ENCODE measurements at places on chromosomes 7 and 10.

- DNase-seq: no peak
Measured at GRCh38 chr7:91517201-91517785, 253.1 kb downstream of the FZD1 start.

GRCh38 chr7:91046322-91047089 is 217.7 kb upstream of the FZD1 start:
- no peak for DNase-seq

DNA sequence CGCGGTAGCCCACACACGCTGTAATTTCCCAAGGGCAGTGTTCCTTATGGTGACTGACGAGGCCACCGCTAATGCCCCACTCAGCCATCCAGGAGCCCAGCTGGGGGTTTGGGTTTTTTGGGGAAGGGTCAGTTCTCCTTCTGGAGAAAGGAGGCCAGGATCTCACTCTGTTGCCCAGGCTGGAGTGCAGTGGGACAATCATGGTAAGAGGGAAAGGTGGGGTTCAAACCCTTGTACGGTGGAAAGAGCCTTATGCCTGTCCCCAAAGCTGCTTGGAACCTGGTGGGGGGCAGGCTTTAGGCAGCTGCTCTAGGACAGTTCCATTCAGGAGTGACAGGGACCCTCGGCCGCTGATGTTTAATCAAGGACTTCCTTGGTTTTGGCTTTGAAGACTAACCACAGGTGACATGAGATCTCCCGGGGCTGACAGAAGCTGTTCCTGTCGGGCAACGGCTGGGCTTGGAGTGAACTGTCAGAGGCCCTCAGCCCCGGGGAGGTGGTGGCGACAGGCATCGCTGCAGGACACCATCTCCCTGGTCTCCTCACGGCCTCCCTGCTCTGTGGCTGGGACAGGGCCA is 84.5 kb downstream of the CARD11 start:
- DNase-seq: no peak

DNA sequence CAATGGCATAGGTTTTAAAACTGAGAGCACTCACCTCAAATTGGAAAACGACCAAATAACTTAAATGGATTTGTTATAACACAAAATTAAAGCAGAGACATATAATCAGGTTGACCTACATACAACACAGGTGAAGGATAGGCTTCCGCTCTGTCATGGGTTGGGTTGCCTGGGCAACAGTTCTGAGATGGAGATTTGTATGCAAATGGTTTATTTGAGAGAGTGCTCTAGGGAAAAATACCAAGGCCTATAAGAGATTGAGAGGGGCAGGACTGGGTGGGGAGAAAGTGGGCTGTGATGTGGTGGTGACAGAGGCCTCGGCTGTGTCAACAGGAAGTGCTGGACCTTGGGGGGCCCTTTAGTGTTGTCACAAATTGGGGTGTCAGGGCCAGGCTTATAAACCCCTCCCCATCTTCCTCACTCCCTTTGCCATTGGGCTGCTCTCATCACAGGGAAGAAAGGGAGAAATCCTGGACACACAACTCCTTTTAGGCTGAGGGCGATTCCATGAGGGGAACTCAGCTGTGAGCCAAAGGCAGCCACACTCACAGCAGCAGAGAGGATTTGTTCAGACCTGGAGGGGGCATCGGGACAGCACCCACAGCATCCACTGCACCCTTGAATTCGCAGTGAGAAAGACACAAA is 105.4 kb upstream of the LYZL1 start:
- DNase-seq: no peak

GRCh38 chr10:7206412-7207100 is 204.3 kb downstream of the SFMBT2 start:
- no peak for DNase-seq

GRCh38 chr7:78787854-78788253 is 665.6 kb downstream of the MAGI2 start:
- no peak for DNase-seq

- no peak for DNase-seq
Measured at GRCh38 chr7:128398841-128399135, 11.0 kb downstream of the IMPDH1 start.

- DNase-seq: no peak
Measured at GRCh38 chr7:131238347-131238931, 89.2 kb upstream of the MKLN1 start.

DNA sequence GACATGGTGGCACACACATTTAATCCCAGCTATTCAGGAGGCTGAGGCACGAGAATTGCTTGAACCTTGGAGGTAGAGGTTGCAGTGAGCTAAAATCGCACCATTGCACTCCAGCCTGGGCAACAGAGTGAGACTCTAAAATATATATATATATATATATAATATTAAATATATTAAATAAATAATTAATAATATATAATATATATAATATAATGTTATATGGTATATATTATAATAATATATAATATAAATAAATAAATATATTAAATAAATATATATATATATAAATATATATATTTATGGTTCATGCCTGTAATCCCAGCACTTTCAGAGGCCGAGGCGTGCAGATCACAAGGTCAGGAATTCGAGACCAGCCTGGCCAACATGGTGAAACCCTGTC is 33.9 kb upstream of the PBLD start:
- DNase-seq: no peak

DNA sequence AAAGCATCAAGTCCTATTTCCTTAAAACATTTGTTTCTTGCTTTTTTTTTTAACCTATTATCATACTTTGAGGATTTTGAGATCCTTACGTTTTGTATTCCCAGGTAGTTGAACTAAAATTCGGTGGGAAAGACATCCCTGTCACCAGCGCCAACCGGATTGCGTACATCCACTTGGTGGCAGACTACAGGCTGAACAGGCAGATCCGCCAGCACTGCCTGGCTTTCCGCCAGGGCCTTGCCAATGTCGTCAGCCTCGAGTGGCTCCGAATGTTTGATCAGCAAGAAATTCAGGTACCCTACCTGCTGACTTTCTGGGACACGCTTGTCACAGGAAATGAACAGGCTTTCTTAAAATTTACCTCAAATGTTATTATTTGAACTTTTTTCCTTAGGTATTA is 83.0 kb upstream of the DNAJB6 start:
- no peak for DNase-seq

DNA sequence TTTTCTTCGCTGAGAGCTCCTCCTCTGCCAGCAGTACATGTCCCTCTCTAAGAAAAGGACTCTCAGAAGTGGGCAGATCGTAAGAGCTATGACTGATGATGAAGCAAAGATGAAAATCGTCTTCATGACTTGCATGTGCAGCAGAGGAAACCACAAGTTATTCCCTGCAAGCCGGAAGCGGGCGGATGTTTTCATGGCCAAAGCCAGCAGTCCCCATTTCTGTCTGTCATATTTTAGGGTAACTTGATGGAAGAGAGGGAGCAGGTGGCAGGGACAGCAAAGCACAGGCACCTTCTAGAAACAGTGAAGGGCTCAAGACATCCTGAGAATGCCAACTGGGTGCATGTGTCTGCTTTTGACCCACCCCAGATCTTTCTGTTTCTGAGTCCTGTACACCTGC is 19.9 kb downstream of the KLF6 start:
- no peak for DNase-seq

DNA sequence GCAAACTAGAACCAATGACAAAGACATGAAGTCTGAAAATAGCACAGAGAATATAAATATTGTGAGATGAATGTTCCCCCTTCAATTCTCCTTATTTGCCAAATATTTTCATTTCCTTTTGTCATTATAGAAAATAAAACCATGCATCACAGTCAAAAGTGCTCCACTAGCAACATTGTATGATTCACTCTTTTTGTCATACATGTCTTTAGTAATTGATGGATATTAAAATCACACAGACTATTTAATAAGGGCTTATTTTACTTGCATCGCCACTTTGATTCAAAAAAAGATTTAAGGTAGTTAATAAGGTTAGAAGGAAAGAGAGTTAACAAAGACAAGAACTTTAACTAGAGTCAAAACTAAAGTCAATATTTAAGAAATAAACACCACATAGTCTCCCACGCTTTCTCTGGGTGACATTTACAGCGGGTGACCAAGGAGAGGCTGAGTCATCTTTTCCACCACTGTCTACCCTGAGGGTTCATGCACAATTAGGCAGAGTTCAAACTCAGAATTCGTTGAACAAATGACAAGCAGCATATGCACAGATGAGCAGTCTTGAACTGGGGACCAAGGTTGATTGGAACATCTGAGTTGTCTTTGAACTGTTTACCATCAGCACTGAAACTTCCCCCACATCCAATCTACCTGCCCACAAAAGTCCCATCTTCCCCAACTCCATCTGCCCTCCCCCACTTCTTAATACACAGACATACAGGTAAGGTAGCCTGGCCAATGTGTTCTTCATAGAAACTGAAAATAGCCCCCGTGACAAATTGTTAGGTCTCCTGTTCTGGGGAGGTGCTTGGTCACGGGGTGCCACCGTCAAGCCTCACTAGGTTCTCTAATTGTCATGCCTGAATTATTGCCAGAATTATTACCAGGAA is 42.5 kb downstream of the C7orf25 start:
- no peak for DNase-seq

DNA sequence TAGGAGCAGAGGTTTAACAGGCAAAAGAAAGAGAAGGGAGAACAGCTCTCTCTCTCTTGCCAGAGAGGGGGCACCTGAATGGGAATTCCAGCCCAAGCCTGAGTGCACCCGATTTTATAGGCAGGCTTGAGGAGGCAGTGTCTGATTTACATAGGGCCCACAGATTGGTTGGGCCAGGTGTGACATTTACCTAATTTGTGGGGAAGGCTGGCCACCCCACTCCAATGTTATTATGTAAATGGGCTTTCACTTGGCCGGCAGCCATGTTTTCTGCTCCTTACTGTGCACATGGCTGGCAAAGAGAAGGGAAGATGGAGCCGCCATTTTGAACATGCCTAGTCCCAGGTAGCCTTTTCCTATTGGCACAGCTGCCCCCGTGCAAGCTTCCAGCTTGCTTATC is 735.5 kb upstream of the AUTS2 start:
- DNase-seq: no peak

DNA sequence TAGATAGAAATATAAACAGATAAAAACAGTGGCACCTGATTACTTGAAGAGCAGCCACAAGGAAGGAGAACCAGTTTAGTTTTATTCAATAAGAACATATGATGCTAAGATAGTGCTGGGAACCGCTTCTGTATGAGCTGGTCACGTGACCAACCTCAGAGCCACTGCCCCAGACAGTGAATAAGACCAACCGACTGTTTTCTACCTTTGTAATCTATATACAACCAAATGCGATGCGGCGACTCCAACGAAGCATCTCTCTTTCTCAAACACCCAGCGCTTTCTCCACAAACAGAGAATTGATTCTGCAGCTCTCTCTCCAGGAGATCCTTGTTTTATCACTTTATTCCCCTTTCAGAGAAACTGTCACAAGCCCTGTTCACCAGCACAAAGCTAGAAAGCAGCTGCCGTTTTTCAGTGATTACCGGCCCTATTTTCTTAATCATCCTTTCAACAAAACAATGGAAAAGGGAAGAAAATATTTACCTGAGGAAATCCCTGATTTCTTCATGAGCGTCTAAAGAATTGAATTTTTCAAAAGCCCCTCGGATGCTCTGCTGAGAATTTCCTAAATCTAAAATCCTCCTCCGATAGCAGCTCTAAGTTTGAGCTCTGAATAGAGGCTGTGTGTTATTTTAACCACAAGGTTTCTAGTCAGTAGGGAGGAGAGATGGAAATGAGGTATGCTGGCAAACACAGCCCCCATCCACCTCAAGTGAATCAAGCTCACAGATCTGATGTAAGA is 55.7 kb upstream of the JCAD start:
- DNase-seq: no peak

- DNase-seq: no peak
Measured at GRCh38 chr10:71342573-71343391, 23.7 kb downstream of the SLC29A3 start.

GRCh38 chr7:4884164-4884563 is 648 bp upstream of the RADIL start:
- no peak for DNase-seq

- no peak for DNase-seq
Measured at GRCh38 chr10:51709324-51709972, 10.1 kb upstream of the CSTF2T start.

GRCh38 chr7:78585980-78586379 is 787.4 kb downstream of the PHTF2 start:
- DNase-seq: no peak

DNA sequence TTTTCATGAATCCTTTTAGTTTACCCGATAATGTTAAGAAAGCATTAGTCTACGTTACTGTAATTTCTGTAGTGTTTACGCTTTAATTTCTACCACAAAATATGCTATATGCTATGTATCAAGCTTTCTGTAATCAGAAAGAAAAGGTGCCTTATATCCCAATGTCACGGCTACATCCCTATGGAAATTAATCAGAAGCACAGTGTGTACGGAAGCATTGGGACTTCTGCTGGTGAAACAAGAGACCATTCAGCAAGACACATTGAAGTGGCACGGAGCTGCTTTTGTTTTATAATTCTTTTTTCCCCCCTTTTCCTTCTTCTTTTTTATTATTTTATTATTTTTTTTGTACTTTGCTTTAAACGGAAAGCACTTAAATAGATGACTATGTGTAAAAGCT is 31.2 kb upstream of the SH2B2 start:
- no peak for DNase-seq

GRCh38 chr10:96205580-96205979 is 65.8 kb downstream of the BLNK start:
- DNase-seq: no peak

DNA sequence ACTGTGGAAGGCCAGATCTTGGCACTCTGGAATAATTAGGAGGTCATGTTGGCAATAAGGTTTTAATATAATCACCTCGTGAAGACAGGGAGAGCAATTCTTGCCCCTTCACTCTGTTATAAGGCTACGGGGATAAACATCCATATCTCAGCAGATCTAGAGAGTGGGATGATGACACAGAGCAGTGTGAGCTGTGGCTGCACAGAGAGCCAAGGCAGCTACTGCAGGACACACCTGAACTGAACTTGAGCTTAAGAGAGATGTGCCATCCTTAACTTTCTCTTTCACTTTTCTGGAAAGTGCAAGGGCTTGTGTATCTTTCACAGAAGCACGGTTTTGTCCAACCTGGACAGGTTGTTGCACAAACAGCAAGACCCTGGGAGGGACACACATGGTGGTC is 174.7 kb downstream of the GATA3 start:
- no peak for DNase-seq

- DNase-seq: no peak
Measured at GRCh38 chr7:22444181-22444971, 55.6 kb downstream of the STEAP1B start.

DNA sequence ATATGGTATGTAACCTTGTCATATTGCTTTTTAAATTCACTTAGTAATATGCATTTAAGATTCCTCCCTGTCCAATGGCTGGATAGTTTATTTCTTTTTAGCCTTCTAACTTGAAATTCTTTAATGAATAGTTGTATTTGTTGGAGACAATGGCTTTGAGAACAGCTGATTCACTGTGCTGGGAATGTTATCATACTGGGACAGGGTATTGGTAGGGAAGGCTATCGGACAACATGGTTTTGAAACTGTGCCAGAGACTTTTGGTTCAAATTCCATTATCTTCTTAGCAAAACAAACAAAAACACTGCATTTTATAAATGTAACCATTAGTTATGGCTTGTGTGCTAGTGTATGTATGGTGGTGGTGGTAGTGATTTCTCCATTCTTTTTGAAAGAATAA is 517.1 kb upstream of the ANKRD30A start:
- no peak for DNase-seq

- DNase-seq: no peak
Measured at GRCh38 chr7:1053002-1053411, 8.7 kb downstream of the GPR146 start.
